ENCODE measurements at places on chromosomes 3 and 15.

DNA sequence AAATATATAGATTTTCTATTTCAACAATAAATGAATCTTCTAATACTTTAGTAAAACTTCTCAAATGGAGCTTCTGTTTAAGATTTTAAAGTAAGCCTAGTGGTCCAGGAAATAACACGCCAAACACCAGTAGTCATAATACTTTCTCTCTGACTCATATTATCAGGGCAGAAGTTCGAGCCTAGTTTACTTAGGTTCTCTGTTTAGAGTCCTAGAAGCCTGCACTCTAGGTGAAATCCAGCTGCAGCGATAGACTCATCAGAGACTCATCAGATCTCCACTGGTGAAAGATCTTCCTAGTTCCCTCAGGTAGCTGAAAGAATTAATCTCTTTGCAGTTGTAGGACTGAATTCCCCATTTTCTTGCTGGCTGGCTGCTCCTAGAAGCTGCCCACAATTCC is 552.5 kb upstream of the ROBO2 start:
- DNase-seq, result peak; percentile 41

DNA sequence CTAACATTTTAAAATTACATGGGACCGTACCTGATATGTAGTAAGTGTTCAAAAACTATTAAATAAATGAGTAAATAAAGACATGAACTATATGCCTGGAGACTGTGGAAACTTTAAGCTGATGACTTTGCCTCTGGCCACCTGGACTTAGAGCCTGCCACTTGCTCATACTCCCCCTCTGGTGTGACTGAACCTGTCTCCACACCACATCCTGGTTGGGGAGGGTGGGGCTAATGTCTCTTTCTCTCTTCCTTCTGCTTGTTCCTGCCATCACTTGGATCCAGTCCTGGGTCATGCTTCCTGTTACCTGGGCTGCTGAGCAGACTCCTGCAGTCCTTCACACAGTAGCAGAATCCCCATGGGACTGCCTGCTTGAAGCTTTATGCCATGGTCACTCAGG is 8.2 kb upstream of the TMEM158 start:
- no peak for DNase-seq

- DNase-seq, result peak; percentile 39
Observed at GRCh38 chr3:30180310-30181177, 425.9 kb upstream of the TGFBR2 start.

GRCh38 chr15:96320107-96320506 is 10.4 kb upstream of the NR2F2 start:
- peak; percentile 39 for DNase-seq

DNA sequence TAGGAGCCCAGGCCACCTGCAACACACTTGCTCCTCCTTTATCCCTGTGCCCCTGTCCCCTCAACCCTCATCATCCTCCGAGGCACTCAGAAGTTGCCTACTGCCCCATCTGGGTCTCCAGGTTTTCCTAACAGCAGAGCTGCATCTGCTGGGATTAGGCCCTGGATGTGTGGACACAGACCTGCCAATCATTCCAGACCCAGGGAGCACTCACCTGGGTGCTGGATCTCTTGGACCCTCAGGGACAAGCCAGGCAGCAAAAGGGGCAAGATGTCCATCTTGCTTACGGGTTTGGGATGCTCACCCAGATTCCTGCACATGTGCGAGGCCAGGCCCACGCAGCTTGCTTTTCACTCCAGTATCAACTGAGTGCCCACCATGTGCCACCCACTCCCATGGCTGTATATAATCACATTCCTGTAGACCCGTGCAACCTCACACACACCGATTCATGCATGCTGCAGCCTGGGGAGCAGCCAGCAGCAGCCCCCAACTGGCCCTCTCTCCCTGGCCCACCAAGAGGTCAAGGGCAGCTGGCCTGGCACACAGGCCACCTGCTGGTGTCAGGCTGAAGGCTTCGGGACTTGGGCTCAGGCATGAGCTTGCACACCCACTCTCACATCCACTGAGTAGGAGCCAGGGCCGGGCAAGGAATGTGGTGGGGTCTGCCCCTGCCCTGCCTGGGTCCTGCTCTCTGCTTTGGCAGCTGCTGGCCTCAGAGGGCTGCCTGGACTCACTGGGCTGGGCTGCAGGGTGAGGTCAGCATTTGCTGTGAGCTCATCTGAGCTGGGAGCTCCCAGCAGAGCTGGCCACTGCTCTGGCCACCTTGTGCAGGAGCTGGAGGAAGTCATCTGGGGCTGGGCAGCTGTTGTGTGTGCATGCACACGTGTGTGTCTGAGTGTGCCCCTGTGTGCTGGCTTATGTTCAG is 14.9 kb downstream of the PRKCD start:
- DNase-seq, result no peak

GRCh38 chr3:128320551-128321340 is 145.9 kb downstream of the DNAJB8 start:
- DNase-seq, result no peak

GRCh38 chr3:25481386-25481785 is 53.3 kb downstream of the RARB start:
- no peak for DNase-seq

DNA sequence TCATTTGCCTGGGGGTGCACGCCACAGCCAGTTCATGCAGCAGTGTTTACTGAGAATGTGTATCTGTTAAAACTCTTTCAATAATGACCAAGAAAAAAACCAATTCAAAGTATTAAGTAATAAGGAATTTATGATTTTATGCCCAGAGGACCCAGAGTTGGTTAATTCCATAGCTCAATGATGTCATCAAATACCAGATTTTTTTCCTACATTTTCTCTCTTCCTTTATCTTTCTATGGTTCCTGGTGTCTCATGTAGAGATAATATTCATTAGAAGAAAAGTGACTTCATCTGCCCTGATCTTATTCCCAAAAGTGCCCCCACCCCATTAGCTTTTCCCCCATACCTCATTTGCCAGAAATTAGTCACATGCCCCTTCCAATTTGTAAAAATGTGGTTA is 44.6 kb upstream of the LMCD1 start:
- no peak for DNase-seq
